ENCODE measurements at places on chromosomes 7 and 10.

GRCh38 chr7:15084368-15084767, 181.8 kb upstream of the DGKB start:
- no peak for DNase-seq

GRCh38 chr10:129719415-129719739, 244.7 kb downstream of the EBF3 start:
- DNase-seq, result no peak

DNA sequence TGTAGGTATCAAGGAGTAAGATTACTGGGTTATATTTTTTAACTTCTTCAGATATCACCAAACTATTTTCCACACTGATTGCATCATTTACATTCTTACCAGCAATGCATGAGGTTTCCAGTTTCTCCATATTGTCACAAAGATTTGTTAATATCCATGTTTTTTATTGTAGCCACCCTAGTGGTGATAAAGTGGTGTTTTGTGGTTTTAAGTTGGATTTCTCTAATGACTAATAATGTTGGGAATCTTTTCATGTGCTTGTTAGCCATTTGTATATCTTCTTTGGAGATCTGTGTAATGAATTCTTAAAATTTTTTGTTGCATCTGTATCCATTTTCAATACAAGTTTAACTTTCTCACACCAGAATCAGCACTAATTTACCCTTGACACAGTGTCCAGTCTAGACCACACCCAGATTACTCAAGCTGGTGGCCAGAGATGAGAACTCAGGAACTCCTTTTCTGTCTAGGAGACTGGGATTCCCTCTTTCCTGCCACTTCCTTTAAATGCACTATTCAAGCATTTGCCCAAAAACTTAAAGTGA, 67.0 kb upstream of the PLXDC2 start:
- no peak for DNase-seq

- no peak for DNase-seq
Observed at GRCh38 chr7:68613405-68613804, 984.9 kb upstream of the AUTS2 start.

GRCh38 chr10:53918755-53919154, 882.3 kb downstream of the PCDH15 start:
- no peak for DNase-seq

DNA sequence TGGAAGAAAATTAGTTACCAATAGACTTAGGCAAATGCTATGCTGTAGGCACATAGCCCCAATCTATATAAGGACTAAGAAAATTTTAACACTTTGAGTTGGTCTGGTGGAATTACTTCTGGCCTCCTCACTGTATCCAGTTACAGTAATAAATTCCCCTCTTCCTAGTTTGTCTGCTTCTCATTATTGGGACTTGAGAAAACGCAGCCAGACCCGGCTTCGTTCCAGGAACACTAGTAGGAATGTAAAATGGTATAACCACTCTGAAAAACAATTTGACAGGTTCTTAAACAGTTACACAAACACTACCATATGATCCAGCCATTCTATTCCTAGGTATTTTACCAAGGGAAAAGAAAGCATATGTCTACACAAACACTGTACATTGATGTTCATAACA, 150.2 kb downstream of the VPS50 start:
- no peak for DNase-seq

DNA sequence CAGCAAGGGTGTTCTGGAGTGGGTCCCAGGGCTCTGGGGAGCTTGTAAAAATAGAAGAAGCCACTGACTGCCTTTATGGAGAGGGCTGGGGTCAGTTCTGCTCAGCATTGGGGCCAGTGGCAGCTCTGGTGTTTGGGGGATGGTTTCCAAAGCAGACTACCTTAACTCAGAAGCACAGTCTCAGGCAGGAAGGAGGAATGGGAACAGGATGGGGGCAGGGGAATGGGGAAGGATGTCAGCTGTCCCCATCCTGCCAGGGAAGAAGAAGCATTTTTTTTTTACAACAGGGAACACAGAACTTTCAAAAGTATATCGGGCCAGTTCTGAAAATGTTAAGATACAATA, 28.8 kb downstream of the TSPAN15 start:
- DNase-seq, result no peak

DNA sequence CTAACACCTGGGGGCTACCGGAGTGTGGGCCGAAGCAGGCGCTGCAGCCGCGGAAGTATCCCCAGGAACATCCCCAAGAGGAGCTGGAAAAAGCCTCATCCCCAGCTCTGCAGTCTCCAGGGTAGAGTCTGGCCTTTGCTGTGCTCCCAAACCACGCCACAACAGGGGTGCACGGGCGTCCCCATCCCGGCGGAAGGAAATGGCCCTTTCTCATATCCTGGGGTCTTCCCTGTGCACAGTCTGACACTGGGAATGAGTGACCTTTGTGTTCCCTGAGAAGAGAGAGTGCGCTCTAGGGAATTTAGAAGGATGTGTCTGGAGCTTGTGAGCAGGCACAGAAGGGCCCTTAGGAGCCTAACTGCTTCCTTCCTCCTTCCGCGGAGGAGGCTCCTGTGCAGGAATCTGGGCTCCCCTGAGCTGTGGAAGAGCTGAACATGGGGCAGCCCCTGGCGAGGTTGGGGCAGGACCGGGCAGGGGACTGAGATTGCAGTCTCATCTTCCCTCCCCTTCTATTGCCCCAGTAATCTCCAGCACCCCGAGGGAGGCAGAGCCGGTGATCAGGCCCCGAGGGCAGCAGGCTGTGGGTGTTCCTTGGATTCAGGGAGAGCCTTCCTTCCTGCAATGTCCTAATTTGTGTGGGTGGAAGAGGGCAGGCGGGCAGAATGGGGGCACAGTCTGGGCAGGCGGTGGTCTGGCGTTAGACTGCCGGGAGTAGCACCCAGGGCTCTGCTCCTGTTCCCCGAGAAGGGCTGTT, 1.3 kb downstream of the REPIN1 start:
- no peak for DNase-seq

DNA sequence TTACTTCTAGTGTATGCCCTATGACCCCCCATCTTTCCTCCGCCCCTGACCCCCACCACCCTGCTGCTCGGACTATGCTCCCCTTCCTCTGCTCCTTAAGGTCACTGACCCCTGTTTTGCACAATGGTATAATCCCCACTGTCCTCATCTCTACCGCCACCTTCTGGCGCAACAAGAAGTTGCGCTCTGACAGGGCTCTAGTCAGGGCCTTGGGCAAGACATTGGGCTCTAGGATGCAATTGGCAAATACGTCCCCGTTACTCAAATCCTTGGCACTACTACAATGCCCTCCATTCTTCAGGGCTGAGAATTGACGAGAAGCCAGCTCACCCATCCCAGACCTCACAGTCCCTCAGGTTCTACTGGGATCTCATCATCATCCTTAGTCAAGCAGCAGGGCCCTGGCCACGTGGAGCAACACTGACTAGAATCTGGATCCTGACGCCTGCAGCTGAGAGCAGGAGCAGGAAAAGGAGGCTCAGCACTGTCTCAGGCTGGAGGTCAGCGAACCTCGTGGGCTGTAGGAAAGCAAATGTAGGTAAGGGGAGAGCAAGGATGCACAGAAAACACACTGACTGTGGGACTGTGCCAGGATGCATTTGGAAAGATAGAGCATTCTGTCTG, 10.6 kb downstream of the LRIT2 start:
- peak; percentile 51 for DNase-seq

DNA sequence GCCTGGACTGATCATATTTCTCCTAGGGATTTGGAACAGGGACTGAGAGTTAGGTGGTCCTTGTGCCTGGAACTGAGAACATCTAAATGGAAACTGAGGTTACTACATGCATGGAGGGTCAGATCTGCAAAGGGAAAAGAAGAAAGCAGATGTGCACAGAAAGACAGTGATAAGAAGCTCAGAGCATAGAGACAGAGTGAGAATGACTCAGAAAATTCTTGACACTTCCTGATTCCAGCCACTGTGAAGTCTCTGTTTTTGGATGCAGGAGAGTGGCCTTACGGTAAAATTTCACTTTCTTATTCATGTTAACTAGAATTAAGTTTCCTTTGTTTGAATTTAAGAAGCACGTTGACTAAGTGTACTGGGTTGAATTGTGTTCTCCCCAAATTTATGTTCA, 241.7 kb downstream of the TMEM26 start:
- DNase-seq, result no peak

DNA sequence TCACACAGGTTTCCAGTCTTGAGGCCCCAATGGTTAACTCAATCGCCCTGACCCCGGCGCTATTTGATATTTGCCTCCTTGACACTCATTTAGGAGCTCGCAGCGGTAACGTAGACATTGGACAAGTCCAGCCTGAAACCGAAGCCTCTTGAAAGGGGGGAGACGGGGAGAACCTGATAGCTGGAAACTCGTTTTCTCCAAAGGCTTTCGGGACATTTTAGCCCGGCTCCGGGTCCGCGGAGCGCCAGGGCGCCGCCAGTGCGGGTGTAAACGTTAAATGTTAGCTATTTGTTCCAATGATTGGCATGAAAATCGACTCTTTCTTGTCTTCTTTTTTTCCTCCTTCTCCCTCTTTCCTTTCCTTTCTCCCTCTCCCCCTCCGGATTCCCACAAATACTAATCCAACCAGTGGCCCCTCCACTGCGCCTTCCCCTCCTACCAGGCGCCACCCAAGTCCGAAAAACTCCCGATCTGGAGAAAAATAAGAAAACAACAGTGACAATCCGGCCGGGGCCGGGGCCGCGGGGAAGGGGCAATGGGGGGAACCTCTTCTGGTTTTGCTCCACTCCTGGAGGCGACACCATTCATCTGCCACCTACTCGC, 17.2 kb upstream of the GATA3 start:
- no peak for DNase-seq

- no peak for DNase-seq
Observed at GRCh38 chr10:18955061-18955460, 93.5 kb upstream of the MALRD1 start.

DNA sequence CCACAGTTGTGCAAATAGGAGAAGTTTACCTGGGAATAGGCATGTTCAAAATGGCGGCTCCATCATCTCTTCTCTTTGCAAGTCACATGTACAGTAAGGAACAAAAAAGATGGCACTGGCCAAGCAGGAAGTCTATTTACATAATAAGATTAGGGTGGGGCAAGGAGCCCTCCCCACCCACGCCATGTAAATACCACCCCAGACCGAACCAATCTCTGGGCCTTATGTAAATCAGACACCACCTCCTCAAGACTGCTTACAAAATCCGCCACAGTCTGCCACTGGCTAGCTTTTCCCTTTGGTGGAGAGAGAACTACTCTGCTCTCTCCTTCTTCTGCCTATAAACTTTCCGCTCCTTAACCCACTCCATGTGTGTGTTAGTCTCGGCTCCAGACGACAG, 1496.3 kb downstream of the REEP3 start:
- no peak for DNase-seq

DNA sequence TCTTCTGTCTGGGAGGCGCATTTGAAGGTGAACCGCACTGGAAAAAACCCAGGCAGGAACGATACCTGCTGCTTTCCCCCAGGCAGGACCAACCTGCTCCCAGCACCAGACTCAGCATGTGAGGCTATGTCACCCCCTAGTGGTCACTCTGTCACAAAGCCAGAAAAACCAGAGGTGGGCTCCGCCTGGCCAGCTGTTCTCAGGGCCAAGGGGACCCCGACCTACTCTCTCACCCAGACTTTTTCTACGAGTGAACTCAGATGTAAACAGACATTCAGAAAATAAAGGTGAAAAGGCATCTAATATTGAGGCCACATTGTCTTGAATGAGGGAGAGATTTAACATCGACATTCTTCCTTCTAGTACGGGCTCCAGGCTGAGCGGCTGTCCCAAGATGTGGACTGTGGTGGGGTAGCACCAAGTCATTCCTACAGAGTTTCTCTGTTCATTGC, 117.3 kb downstream of the PRKAG2 start:
- DNase-seq, result peak; percentile 71

GRCh38 chr7:48868916-48869315, 55.4 kb upstream of the CDC14C start:
- DNase-seq, result no peak

DNA sequence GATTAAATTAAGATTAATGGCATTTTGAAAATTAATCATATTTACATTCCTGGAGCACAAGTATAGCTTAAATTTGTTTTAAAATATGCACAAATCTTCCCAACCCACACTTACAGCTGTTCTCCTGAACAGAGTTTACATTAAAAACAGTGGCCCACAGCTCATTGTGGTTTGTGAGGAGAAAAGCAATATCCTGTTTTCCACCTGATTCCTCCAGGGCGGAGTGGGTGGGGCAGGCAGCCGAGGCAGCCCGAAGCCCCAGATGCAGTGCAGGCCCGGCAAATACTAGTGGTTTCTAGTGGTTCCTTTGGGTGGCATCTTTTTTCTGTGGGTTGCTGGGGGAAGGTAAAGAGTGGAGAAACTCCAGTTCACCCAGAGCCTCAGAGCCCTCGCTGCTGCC, 280.8 kb downstream of the ARHGAP12 start:
- DNase-seq, result no peak

DNA sequence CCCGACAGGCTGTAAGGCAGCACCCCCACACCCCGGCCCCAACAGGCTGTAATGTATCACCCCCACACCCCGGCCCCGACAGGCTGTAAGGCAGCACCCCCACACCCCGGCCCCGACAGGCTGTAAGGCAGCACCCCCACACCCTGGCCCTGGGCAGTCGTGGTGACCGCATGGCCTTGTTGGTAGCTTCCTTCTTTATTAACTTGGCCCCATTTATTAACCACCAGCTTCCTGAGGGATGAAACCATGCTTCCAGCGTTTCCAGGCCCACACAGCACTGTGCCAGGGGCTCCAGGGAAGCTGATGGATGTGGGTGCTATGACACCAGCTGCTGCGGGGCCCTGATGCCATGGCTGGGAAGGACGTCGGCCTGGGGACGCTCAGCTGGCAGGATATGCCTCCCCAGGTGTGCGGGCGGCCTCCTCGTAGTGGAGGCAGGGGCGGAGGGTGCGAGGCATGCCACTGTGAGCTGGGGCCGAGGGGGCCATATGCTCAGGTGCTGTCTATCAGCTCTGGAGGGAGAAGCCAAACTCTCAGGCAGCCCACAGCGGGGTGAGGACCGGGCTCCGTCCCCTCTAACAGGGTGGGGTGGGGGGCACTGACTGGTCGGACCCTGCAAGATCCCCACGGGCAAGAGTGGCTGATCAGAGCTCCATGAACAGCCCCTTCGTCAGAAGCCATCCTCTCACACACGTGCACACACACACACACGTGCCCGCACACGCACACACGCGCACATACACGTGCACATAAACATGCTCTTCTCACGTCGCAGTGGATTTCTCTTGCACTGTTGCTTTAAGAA, 311.0 kb downstream of the PTPRN2 start:
- DNase-seq, result no peak

- no peak for DNase-seq
Observed at GRCh38 chr10:785089-785860, 95.8 kb upstream of the DIP2C start.

DNA sequence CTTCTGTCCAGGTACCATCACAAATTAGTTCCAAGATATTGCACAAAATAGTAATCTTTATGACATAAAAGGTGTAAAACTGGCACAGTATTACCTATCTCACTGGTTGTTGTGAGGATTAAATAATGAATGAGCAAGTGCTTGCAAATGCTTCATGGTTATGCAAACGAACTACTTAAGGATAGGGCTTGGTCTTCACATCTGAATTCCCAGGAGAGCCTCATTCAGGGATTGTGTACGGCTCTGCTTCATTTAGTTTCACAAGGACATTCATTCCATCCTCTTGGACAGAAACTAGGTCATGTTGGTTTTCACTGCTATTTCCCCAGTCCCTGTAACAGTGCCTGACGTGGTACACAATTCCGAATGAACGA, 12.1 kb downstream of the ABCA13 start:
- DNase-seq, result no peak

GRCh38 chr7:105346138-105346537, 42.6 kb downstream of the SRPK2 start:
- DNase-seq, result no peak
